ENCODE measurements at places on chromosomes 1 and 21.

DNA sequence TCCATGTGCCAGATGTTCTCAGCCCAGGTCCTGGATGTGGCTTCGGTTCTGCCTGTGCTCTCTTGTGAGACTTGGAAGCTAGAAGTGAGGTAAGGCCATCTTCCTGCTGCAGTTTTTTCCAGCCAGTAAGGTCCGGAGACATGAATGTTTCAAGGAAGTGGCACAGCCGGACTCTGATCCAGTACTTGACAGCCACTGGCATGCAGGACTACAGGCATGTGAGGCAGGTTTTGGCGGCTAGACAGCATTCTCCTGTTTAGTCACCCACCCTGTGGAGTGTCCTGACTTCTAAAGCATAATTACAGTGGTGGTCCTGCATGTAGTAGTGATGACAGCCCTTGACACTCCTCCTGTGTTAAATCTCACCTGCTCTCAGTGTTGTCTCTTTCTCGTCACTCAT is 72.3 kb downstream of the TNFSF4 start:
- DNase-seq = no peak

DNA sequence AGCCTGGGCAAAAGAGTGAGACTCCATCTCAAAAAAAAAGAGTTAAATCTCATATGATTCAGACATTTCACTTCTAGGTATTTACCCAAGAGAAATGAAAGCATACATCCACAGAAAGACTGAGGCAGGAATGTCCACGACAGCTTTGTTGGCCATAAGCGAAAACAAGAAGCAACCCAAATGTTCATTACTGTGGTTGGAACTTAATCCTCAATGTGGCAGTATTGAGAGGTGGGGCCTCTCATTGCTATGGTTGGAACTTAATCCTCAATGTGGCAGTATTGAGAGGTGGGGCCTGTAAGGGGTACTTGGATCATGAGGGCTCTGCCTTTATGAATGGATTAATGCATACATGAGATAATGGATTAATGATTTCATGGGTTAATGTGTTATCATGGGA is 15.2 kb downstream of the C21orf58 start:
- DNase-seq = no peak

- DNase-seq = peak; percentile 27
These were observed 41.3 kb downstream of the TBX19 start for GRCh38 chr1:168321945-168322344.

DNA sequence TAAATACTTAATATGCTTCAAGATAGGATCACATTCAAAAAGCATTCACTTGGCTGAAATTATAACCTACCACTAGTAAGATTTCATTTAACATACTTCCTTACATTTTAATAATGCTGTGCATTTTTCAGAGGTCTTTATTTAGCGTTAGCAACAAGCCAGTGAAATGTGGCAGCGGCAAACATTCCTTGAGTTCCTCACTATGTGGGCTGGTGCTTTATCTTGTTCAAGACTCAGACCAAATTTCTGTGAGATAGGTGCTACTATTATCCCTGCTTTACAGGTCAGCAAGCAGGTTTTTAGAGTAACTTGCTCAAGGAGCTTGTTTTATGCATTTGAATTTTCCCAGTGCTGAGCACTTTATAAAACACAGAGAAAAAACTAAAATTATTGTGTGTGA is 132.7 kb downstream of the PLPPR4 start:
- peak; percentile 15 for DNase-seq

- DNase-seq = no peak
These were observed 24.2 kb downstream of the WNT9A start for GRCh38 chr1:227923353-227924167.

GRCh38 chr1:247407180-247407616 is 8.8 kb upstream of the NLRP3 start:
- DNase-seq = no peak

DNA sequence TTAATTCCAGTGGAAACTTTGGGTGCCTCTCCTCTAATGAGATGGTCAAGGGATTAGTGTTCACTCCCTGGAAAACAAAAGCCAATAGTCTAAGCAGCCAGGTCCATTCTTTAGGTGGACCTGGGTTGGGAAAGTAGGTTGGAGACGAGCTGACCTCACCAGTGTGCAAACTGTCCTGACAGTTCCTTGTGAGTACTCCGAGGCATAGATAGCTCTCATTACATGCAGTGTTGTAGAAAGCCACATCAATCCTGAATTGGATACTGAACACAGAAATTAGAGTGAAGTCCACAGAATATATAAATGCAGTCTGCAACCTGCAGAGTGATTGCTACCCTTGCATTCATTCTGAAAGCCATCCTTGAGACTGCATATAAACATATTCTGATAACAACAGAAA is 675.1 kb upstream of the CXADR start:
- no peak for DNase-seq

- DNase-seq = peak; percentile 45
These were observed 34.6 kb upstream of the S100A7 start for GRCh38 chr1:153494976-153495535.

GRCh38 chr1:213179784-213180183 is 128.7 kb downstream of the RPS6KC1 start:
- no peak for DNase-seq

DNA sequence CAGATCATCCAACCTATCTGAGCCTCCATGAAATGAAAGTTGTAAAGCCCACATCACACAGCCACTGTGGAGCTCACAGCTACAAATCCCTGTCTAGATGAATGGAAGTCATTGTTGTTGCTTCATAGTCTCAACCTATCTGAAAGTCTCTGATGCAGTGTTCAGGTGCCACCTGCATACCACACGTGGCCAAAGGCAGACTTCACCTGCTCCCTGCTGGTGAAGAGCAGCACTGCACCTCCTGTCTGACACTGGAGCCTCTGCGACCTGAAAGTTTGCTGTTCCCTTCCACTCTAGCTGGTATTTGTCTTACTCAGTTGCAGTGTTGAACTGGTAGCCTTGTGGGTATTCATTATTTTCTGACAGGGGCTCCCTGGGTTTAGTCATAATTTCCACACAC is 18.4 kb downstream of the LORICRIN start:
- no peak for DNase-seq

GRCh38 chr1:150273311-150273710 is 721 bp downstream of the C1orf54 start:
- no peak for DNase-seq

DNA sequence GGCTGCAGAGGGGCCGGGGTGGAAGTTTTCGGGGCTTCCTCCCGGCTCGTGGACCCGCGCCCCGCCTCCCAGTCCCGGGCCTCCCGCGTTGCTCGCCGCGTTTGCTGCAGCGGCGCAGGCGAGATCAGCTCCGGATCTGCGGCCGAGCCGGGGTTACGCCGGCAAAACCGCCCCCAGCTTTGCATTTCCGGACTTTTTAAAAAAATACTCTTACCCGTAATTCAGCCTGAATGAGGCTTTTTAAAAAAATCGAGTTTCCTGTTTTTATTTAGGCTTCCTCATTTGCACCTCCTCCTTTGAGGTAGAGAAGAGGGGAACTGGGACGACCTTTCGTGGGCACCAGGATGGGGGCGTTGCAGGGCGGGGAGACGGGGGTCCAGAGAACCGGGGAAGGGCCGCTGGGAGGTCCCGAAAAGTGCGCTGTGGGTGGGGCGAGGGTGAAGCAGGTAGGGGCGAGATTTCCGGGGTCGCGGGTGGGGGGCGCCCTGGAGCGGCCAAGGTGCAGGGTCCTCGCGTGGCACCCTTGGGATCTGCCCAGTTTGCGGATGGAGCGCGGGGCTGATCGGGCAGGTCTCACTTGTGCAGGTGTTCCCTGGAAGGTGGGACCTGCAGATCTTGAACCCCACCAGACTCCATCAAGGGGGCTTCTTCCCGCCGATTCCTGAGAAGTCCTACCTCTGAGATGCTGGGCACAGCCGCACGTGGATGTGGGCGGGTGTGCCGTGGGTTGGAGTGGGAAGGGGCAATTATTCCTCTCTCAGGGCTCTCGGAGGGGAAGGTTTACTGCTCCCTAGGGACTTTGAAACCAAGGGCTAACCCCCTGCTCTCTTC is 1.1 kb downstream of the PIK3CD start:
- no peak for DNase-seq

DNA sequence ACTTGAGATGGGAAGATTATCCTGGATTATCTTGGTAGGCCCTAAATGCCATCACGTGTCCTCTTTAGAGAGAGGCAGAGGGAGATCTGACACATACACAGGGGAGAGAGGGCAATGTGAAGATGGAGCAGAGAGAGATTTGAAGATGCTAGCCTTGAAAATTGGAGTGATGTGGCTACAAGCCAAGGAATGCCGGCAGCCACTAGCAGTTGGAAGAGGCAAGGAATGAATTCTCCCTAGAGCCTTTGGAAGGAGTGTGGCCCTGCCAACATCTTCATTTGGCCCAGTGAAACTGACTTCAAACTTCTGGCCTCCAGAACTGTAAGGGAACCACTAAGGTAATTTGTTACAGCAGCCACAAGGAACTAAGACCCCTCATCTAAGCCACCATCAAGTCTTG is 8.9 kb upstream of the CAMTA1 start:
- no peak for DNase-seq

DNA sequence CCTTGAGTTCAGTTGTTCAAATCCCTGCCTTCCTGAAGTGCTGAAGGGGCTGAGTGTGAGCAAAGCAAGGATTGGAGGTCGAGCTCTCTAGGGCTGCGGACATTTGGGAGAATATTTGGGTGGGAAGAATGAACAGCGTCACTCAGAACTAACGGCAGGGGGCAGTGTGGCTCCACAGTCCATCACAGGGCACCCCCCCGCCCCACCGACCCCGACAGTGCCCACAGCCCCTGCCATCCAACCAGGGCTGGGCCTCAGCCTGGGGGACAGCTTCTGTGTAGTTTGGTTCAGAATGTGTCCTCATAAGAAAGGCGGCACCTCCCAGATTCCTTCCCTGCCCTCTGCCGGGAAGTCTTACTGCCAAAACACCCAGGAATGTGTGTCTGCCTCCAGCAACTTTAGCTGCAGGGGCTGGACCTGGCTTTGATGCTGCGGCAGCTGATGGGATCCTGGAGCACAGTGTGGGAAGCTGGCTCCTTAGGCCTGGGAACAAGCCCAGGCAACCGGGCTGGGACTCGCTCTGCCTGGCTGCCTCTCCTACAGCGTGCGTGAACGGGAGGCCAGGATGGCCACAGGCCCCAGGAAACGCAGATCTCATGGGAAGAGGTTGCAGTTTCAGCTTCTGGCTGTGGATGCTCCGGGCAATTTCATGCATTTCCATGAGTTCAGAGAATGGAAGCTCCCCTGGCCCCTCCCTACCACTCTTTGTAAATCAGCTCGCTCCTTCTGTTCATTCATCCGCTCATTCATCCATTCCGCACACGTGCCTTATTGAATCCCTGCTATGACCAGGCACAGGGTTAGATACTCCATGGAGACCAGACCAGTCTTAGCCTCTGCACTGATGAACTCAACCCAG is 104.9 kb upstream of the TMPRSS2 start:
- DNase-seq = peak; percentile 100

DNA sequence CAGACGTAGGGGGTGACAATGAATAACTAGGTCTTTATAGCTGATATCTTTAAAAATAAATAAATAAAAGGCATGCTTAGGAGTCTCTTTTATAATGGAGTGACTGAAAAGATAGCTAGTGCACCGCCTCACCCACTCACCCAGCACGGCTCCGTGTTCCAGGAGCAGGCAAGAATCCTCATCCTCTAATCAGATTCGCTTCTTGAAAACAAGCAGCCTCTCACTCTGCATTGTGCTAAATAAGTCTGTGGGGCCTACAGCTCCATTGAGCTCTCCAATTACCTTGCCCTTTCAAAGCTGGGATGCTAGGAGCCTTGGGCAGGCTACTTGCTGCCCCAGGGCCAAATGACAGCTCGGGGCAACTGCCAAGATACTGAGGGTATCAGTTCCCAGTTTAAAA is 91.5 kb downstream of the TIAM1 start:
- DNase-seq = no peak

Data from AG10803 (cell line).